Pulmonary artery endothelial cell (primary cell): ENCODE measurements at places on chromosomes 12 and 14. TPM values are rescaled to one million over a fixed set of nuclear protein-coding genes. Genes with fewer than 3 reads are reported as not detected.

The OTX2 gene
- total RNA-seq, result not detected in 2 replicates

The PHLDA1 gene
- 28.6 and 37.5 TPM in 2 replicates for total RNA-seq

The SLC10A1 gene
- not detected in 2 replicates for total RNA-seq

The CD4 gene
- 0.07 TPM in 1 of 2 replicates, not detected in the other for total RNA-seq

DNA sequence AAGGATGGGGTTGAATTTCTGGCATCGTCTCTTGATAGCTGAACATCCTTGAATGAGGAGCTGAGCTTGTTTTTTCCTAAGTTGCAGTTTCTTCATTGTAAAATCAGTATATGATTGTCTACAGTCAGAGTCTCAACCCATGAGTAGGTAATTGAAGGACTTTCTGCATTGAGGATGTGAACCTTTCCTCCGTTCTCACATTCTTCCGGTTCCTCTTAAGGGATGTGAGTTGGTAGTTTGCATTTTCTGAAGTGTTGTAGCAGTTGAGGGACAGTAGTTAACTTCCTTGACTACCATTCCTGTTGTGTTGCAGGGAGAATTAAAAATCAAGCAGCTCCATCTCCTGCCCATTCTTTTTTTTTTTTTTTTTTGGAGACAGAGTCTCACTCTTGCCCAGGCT is 19.1 kb downstream of the TPCN1 start:
- no peak for DNase-seq

- DNase-seq, result no peak
These were observed 36.2 kb downstream of the HSP90AA1 start for GRCh38 chr14:102050625-102051024.

- DNase-seq, result no peak
These were observed 144.8 kb downstream of the ASCL1 start for GRCh38 chr12:103102225-103102744.

GRCh38 chr12:103369929-103370328 is 125.8 kb downstream of the C12orf42 start:
- DNase-seq, result no peak

DNA sequence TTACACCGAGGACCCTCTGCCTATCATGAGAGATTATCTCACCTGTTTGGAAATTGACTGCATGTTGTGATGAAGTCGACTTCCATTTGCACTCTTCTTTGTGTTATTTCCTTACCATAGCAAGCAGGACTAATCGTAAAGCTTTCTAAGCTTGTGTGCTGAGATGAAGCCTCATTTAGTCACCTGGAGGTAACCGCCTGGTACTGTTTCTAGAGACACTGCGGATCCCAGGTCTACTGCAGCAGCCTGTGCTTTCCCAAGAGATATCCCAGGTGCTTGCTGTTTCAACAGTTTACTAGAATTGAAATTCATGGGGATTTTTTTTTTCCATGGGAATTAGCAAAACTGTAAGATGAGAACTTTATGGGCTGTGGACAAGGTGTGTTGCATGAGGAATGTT is 131.8 kb downstream of the PTPRR start:
- no peak for DNase-seq

- DNase-seq, result no peak
These were observed at the start of gene PRR4 for GRCh38 chr12:10849425-10849878. PRR4 (minus strand) TSS chr12:10849475; CDS start chr12:10849437, 38 bp downstream.

- no peak for DNase-seq
These were observed 50.0 kb downstream of the SPRING1 start for GRCh38 chr12:116687888-116688287.

DNA sequence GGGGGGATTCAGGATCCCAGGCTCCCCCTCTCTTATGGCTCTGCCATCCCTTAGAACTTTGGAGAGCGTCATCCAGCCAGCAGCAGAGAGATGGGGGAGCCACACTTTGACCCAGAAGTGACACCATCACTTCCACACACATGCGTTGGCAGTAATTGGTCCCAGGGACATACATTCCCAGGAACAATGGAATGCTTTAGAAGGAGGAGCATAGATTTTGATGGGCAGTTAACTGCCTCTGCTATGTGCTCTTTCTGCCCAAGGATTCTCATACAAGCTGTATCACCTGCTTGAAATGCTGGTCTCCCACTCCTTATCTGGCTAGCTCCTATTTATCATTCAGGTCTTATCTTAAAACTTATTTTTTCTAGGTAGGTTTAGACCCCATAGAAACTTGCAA is 109.0 kb upstream of the RPH3A start:
- DNase-seq, result no peak

GRCh38 chr12:21434699-21435098 is 2.8 kb upstream of the PYROXD1 start:
- no peak for DNase-seq

- no peak for DNase-seq
These were observed 33.8 kb downstream of the TECPR2 start for GRCh38 chr14:102396521-102396920.

DNA sequence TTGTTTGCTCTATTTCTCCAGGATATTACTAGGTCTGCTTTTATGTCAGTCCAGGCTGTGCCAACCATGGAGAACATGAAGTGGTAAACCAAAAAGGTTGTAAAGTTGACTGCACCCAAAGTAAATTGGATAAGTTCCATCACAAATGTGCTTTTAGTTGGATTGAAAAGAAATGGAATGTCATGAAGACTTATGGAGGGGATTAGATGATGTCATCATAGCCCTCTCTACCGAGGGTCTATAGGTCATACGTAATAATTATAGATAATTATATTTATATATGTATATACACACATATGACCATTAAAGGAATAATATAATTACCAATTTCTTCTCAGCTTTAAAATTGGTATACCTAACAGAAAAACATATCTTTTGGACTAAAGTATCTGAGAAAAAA is 714.9 kb downstream of the NOVA1 start:
- no peak for DNase-seq
